ENCODE measurements at places on chromosomes 12 and 14. TPM values are rescaled to one million over a fixed set of nuclear protein-coding genes. Genes with fewer than 3 reads are reported as not detected.

C12orf56 gene
- total RNA-seq: 1.1 TPM

- no peak for DNase-seq
Measured at GRCh38 chr14:82180139-82180538, 646.5 kb upstream of the SEL1L start.

DNA sequence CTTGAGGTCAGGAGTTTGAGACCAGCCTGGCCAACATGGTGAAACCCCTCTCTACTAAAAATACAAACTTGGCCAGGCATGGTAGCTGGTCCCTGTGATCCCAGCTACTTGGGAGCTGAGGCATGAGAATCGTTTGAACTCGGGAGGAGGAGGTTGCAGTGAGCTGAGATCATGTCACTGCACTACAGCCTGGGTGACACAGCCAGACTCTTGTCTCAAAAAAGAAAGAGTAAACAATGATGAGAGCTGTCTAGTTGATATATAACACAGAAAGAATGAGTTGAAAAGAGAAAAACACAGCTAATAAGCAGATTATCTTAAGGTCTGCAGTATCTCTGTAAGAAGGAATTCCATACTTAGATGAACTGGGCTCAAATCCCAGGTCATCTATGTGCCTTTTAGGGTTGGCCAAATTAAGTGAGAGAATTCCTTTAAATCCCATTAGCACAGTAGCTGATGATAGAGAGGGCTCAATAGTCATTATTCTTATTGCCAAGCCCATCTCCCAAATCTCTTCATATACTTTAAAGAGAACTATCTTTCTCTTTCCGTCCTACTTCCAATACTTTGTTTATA, 31.1 kb upstream of the STRAP start:
- DNase-seq: no peak

PLCZ1 gene
- total RNA-seq: not detected

CD163L1 gene
- total RNA-seq: 12.7 TPM

OR4E2 gene
- total RNA-seq: not detected
